ENCODE measurements at places on chromosomes 5 and 9.

DNA sequence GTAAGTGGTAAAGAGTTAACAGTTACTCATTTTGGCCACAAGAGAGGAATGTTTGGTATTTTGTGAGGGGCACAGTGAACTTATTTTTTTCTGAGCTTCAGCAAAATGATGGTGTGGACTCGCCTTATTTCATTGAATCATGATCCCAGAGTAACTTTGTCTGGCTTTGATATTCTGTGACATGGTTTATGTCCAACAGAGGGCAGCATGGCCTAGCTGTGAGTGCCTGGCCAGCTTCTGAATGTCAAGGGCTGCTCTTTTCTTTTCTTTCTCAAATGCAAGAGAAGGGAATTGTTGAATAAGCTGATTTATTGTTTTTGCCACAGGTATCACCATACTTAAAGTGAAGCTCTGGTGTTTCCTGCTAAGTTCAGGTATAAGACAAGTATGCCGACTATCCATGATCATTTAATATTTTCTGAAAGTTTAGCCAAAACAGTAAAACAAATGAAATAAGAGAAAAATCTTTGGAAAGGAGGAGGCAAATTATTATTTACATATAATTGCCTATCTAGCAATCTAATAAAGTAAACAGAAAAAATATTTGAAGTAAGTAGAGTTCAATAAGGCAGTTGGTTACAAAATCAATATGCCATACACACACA lies 31.7 kb downstream of the MRPL22 start:
- DNase-seq: no peak

DNA sequence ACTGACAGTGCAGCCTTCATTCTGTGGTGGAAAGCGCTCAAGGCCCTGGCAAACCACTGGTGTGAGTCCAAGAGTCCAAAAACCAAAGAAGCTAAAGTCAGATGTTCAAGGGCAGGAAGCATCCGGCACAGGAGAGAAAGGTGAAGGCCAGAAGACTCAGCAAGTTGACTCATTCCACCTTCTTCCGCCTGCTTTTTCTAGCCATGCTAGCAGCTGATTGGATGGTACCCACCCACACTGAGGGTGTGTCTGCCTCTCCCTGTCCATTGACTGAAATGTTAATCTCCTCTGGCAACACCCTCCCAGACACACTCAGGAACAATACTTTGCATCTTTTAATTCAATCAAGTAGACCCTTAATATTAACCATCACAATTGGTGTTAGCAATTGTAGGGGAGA lies 296.1 kb downstream of the NDUFS4 start:
- no peak for DNase-seq

GRCh38 chr5:88262116-88262515 lies 6.5 kb downstream of the TMEM161B start:
- no peak for DNase-seq

DNA sequence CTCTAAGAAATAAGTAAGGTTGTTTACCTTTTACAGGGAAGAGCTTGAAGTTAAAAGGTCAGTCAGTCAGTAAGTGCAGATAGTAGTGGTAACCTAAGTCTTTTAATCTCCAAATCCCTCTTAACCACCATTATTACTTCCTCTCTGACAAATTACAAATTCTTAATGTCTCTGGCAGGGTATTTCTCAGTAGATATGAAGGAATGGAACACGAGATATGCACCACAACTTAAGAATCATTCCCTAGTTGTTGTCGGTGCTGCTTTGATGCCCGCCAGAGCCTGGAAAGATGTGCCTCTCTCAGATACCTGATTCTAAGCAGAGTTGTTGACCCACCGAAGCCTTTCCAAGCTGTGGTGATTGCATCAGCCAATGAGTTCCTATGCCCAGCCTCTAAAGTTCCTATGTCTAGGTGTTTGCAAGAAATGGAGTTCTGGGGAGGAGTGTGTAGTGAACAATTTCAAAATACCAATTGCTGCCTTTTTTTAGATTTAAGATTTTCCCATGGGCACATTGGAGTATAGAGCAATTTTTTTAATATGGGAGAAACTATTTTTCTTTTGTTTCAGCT lies 78.5 kb downstream of the CD180 start:
- DNase-seq: no peak

- DNase-seq: no peak
These were observed 9.5 kb downstream of the PRRC2B start for GRCh38 chr9:131403493-131403773.

DNA sequence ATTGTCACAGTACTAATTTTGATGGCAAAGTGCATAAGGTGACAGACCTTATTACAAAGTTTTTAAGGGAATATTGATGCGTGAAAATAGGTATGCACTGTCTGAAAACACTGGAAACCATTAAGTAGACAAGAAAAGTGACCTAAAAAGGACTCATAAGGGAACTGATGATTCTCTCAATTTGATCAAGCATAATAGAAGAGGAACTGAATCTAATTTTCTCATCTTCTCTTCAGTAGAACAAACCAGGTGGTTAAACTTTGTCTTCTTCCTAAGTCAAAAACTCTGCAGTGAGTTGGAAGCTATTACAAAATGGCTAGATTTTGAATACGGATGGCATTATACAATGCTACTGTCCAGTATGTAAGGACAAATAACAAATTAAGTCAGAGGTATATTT lies 53.4 kb downstream of the RNF145 start:
- no peak for DNase-seq

All from CD8-positive, alpha-beta memory T cell (primary cell).